ENCODE measurements at places on chromosomes 7 and 10.

DNA sequence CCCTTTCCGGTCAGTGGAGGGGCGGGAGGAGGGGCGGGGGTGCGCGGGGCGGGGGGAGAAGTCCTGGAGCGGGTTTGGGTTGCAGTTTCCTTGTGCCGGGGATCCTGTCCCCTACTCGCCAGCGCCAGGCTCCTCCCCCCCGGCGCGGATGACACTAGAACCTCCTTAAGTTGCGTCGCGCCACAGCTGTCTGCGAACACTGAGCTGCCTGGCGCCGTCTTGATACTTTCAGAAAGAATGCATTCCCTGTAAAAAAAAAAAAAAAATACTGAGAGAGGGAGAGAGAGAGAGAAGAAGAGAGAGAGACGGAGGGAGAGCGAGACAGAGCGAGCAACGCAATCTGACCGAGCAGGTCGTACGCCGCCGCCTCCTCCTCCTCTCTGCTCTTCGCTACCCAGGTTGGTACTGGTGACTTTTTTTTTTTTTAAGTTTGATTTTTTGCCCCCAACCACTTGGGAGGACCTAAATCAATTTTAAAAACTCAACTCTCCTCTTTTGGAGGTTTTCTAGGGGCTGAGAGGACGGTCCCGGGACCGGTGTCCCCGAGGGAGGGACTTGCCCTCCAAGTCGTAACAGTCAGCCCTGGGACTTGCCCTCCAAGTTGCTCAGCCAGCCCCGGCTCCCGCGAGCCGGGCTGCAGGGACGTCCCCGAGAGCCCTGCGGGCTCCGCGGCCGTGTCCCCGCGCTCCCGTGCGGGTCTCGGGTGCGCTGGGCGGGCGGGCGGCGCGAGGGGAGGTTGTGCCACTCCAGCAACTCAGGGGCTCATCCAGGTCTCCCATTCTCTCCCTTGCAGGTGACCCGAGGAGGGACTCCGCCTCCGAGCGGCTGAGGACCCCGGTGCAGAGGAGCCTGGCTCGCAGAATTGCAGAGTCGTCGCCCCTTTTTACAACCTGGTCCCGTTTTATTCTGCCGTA, at the start of gene GATA3:
Gene GATA3, plus strand, starts transcription at position 195 of the 914 bp plus-strand sequence. CDS start 968 bp downstream, outside the sequence.
- peak within 1 kb of the TSS; percentile 15 for H3K27ac ChIP-seq
- peak within 1 kb of the TSS; percentile 59 for H3K4me3 ChIP-seq
- H3K27me3 ChIP-seq = peaks cover 7% of the 10 kb centered on the region
- DNase-seq = no peak
- peaks cover 35% of the 10 kb centered on the region for H3K4me1 ChIP-seq

- H3K27me3 ChIP-seq = no peaks in the 10 kb centered on the region
- no peak overlapping the region for H3K4me3 ChIP-seq
- no peak for DNase-seq
- H3K36me3 ChIP-seq = no peaks in the 10 kb centered on the region
Measured at GRCh38 chr10:45235798-45236220, 79.6 kb downstream of the OR13A1 start.

DNA sequence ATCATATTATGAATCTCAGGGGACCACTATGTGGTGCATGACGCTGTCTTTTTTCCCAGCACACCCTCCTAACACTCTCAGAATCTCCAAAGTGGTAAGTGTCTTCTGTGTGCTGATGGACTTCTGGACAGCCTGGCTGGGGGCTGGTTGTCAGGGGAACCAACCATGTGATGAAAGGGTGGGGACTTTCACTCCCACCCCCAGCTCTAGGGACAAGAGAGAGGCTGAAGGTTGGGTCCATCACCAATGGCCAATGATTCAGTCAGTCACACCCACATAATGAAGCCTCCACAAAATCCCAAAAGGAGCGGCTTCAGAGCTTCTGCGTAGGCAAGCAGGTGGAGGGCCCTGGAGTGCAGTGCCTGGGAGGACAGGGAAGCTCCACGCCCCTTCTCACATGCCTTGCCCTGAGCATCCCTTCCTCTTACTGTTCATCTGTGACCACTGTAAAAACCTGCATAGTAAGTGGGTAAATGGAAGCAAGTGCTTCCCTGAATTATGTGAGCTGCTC, 44.6 kb downstream of the RASGEF1A start:
- no peak overlapping the region for H3K27ac ChIP-seq
- no peaks in the 10 kb centered on the region for H3K4me1 ChIP-seq
- H3K36me3 ChIP-seq = no peaks in the 10 kb centered on the region

- no peak overlapping the region for H3K27ac ChIP-seq
- no peaks in the 10 kb centered on the region for H3K27me3 ChIP-seq
- H3K36me3 ChIP-seq = no peaks in the 10 kb centered on the region
- no peaks in the 10 kb centered on the region for H3K4me1 ChIP-seq
Measured at GRCh38 chr7:55504093-55504859, 68.0 kb downstream of the VOPP1 start.

DNA sequence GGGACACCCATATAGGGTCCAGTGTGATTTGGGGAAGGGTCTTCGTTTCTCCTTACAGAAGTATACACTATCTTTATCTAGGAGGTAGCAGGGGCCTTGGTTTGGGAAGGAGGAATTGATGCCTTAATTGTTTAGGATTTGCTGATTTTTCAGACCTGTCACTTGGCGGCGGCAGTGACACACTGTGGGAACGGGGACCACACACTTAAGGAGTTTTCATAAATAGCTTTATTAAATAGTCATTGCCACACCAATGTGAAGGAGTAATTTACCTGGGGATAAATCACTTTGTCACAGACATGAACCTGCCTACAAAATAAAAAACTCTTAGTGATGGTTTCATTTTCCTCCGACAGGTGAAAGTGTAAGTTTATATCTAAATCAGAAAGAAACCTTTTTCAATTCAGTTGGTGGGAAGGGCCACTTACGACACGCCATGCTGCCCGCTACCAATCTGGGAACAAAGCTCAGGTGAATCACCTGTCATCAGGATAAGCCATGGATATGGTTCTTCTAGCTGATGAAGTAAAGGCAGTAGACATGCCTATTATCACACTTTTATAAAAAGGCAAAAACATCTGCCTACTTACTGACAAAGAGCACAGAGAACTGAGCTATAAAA, 12.3 kb upstream of the ENO4 start:
- H3K4me1 ChIP-seq = peaks cover 19% of the 10 kb centered on the region
- no peaks in the 10 kb centered on the region for H3K36me3 ChIP-seq
- H3K27ac ChIP-seq = no peak overlapping the region
- H3K4me3 ChIP-seq = no peak overlapping the region

- no peak overlapping the region for H3K27ac ChIP-seq
- no peak for DNase-seq
- H3K36me3 ChIP-seq = no peaks in the 10 kb centered on the region
- no peaks in the 10 kb centered on the region for H3K27me3 ChIP-seq
Measured at GRCh38 chr7:22833113-22833855, 10.6 kb upstream of the TOMM7 start.

DNA sequence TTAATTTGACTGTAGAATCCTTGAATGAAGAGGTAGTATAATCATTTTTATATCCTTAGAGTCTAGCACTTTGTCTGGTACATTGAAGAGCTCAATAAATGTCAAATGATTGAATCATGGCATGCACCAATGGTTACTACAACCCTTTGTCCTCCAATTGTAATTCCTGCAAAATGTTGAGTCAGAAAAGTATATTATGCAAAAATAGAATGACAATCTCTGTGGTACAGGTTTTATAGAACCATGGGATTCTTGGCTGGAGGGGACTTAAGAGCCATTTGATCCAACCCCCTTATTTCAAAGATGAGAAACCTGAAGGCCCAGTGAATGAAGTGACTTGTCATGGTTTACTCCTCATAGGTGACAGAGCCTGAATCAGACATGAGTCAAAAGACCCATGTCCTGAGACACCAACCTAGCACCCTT, 30.9 kb upstream of the SMKR1 start:
- no peak for DNase-seq
- no peaks in the 10 kb centered on the region for H3K4me1 ChIP-seq
- no peaks in the 10 kb centered on the region for H3K27me3 ChIP-seq
- no peak overlapping the region for H3K4me3 ChIP-seq
- no peak overlapping the region for H3K27ac ChIP-seq

- H3K36me3 ChIP-seq = no peaks in the 10 kb centered on the region
- DNase-seq = no peak
- H3K27me3 ChIP-seq = no peaks in the 10 kb centered on the region
- no peak overlapping the region for H3K27ac ChIP-seq
- H3K4me1 ChIP-seq = no peaks in the 10 kb centered on the region
Measured at GRCh38 chr7:115124409-115124939, 202.6 kb downstream of the MDFIC start.

DNA sequence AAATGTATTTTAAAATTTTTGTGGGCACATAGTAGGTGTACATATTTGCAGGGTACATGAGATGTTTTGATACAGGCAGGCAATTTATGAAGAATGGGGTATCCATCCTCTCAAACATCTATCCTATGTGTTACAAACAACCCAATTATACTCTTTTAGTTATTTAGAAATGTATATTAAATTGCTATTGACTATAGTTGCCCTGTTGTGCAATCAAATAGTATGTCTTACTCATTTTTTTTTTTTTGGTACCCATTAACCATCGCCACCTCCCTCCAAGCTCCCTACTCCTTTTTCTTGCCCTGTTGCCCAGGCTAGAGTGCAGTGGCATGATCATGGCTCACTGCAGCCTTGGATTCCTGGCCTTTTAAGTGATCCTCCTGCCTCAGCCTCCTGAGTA, 128.1 kb downstream of the BAMBI start:
- H3K4me1 ChIP-seq = peaks cover 33% of the 10 kb centered on the region
- no peak for DNase-seq
- no peaks in the 10 kb centered on the region for H3K36me3 ChIP-seq

DNA sequence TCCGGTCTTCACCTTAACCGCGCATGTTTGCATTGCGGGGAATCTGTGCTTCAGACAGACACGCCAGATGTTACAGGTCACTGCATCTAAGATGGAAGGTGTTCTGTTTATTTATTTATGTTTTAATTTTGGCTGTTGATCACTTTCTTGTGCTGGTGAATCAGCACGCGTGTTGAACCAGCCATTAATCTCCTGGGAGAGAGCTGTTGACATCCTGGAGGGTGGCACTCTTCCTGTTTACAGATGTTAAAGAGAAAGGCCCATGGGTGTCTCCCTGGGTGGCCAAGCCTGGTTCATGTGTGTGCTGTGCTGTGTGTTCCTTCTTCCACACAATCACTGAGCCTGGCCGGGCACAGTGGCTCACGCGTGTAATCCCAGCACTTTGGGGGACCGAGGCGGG, 355.3 kb downstream of the PAXIP1 start:
- H3K27me3 ChIP-seq = no peaks in the 10 kb centered on the region
- H3K4me1 ChIP-seq = no peaks in the 10 kb centered on the region

DNA sequence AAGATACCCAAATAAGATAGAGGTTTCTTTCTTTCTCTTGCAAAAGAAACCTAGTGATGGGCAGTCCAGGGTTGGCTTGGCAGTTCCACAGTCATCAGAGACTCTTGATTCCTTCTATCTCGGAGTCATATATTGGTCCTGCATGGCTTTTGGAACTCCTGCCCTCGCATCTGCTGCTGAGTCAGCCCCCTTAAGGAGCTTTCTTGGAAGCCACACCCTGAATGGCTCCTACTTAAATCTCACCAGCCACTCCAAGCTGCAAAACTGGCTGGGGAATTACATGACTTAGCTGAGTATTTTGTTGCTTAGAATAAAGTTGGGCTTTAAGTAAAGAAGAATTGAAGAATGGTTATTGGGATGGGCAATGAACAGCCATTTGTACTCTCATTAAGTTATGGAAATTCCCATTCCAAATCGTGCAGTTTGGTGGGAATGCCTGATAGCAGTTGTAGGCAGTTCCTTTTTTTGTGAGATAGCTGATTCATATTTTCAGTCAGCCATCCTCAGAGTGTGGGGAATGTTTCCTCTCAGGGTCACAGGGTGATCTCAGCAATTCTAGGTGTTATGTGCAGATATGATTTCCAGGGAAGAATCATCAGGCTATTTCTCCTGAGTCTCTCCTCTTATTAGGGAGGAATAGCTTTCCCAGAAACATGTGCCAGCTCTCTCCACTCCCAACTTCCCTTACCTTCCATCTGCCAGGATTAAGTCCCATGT, 209.9 kb downstream of the BBS9 start:
- H3K36me3 ChIP-seq = no peaks in the 10 kb centered on the region
- no peak overlapping the region for H3K4me3 ChIP-seq
- H3K4me1 ChIP-seq = no peaks in the 10 kb centered on the region
- DNase-seq = no peak
- H3K27ac ChIP-seq = no peak overlapping the region

GRCh38 chr7:18087026-18087686, 59.5 kb upstream of the PRPS1L1 start:
- peaks cover 14% of the 10 kb centered on the region for H3K4me1 ChIP-seq
- H3K27ac ChIP-seq = no peak overlapping the region
- no peak for DNase-seq
- peaks cover 13% of the 10 kb centered on the region for H3K27me3 ChIP-seq

DNA sequence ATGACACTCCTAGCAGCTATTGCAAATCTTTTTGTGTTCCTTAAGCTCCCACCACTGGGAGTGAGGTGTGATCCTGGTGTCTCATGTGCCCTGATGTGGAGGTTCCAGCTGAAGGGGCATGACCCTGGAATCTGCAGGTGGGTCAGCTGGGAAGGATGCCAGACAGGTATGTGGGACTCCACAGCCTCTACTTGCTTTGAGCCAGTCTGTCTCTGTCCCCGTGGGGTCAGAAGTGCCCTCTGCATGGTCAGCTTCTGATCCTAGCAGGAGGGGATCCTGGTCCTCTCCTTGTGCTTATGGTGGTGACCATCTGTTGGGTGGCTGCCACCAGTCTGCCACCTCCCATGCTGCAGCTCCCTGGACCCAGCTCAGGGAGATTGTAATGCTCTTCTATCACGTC, 51.1 kb upstream of the COMTD1 start:
- H3K4me3 ChIP-seq = no peak overlapping the region
- DNase-seq = no peak
- H3K27me3 ChIP-seq = peaks cover 6% of the 10 kb centered on the region

DNA sequence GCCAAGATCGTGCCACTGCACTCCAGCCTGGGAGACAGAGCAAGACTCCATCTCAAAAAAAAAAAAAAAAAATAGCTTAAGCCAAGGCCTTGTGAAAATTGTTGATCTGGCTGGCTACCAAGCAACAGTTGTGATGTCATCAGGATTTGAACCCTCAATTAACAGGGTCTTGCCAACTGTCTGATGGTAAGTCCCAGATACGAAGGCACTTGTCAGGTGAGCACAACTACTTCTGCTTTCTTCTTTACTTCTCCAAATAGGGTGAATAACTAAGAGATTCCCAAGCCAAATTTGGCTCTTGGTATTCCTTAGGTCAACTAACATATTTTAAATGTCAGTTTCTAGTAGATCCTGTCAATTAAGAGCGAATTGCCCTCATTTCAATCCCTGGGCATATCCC, 47.4 kb downstream of the ANKRD61 start:
- no peak overlapping the region for H3K27ac ChIP-seq
- no peaks in the 10 kb centered on the region for H3K27me3 ChIP-seq
- no peak for DNase-seq
- H3K36me3 ChIP-seq = no peaks in the 10 kb centered on the region
- peaks cover 4% of the 10 kb centered on the region for H3K4me1 ChIP-seq

DNA sequence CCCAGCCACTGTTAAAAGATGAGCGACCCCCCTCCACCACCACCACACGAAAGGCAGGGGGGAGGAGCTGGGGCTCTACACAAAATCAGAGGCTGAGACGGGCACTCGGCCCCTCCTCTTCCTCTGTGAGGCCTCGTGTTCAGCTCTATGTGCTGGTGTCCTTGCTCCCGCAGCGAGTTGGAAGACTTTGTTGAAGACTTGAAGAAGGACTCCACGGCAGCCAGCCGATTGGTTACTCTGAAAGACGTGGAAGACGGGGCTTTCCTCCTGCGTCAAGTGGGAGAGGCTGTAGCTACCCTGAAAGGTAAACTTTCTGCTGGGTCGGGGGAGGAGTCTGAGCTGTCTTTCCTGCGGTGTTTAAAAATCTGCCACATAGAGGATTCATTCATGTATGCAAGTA, 203.7 kb downstream of the ARHGAP21 start:
- H3K36me3 ChIP-seq = peaks cover 51% of the 10 kb centered on the region
- H3K4me3 ChIP-seq = no peak overlapping the region
- H3K27ac ChIP-seq = no peak overlapping the region
- H3K27me3 ChIP-seq = no peaks in the 10 kb centered on the region
- H3K4me1 ChIP-seq = peaks cover 11% of the 10 kb centered on the region

Data from liver (tissue), 10 donors.